Stimulated activated CD4-positive, alpha-beta T cell treated with anti-CD3 and anti-CD28 coated beads, Interleukin-1b, Interleukin-23, amount 100 ng/mL, for 48 hours (primary cell): ENCODE measurements at places on chromosomes 13 and 19.

- no peak for DNase-seq
Measured at GRCh38 chr13:39232401-39232980, 194.2 kb downstream of the NHLRC3 start.

- DNase-seq: no peak
Measured at GRCh38 chr19:35717665-35718344, at the start of gene KMT2B. TSS of gene KMT2B (plus strand) at chr19:35718003. CDS start at chr19:35718019, 16 bp downstream.

DNA sequence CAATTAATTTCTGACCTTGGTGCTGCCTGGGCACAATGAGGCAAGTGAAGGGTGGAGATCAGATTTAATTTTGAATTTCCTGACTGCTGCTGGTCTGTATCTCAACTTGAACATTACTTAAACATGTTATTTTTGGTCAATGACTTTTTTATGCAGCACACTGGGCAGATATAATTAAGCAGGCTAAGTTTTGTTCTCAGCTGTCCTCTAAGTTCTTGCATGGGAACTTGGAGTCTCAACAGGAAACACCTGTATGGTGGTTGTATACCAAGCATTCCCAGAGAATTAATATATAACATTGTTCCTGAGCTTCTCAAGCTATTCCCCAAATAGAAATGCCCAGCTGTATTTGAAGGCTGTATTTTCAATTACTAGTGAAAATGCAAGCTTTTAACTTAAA lies 113.5 kb upstream of the EDNRB start:
- DNase-seq: no peak

GRCh38 chr19:52219611-52220010 lies 29.8 kb downstream of the PPP2R1A start:
- no peak for DNase-seq

GRCh38 chr19:18453269-18454024 lies 15.5 kb upstream of the ISYNA1 start:
- DNase-seq: no peak

GRCh38 chr19:21848706-21849105 lies 12.7 kb upstream of the ZNF43 start:
- no peak for DNase-seq

DNA sequence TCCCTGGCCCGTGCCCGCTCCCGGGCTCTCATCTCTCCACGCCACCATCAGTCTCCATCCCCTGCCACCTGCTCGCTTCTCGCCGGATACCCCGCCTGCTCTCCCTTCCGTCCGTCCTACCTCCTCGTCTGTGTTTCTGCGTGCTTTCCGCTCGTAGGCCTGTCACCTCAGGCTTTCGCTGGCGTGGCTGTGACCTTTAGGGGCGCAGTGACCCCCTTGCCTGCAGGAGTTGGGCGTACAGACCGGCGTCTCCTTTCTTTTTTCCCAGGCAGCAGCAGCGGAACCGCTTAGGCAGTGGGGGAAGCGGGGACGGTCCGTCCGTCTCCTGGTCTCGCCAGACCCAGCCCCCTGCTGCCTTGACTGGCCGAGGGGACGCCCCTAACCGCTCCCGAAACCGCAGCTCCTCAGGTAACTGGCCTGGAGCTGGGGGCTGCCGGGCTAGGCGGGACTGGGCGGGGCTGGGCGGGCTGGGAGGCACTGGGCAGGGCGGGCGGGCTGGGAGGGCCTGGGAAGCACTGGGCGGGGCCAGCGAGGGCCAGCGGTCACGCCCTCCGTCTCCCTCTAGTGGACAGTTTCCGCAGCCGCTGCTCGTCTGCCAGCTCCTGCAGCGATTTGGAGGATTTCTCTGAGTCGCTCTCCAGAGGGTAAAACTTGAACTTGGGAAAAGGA lies 6.3 kb downstream of the PGLYRP1 start:
- DNase-seq: peak; percentile 77

GRCh38 chr19:813219-814151 lies 8.3 kb downstream of the PLPPR3 start:
- DNase-seq: no peak

- no peak for DNase-seq
Measured at GRCh38 chr19:31168106-31168625, 181.1 kb downstream of the TSHZ3 start.

DNA sequence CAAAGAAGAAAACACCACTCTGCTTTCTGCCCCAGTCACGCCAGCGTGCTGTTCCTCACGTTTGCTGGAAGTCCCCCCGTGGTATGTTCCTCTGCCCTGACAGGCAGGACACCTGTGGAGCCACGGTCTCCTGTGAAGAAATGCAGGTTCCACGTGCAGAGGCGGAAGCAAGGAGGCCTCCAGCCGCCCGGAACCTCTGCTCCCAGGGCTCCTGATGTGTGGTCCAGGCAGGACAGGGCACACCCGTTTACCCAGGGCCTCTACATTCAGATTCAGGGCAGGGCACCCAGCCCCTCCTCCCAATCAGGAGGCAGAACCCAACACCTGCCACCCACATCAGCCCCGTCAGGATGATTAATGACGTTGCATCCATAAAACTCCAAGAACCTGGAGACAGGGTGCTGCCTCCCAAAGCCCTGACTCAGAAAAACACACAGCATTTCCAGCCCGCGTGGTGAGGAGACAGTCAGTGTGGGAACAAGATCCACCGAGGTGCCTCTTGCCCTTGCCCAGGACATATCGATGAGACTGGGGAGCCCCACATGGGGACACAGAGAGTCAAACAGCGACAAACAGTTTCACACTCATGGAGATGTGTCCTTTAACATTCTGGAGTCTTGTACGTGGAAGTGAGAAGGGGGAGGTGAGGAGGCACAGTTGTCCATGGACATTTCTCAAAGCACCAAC lies 76.2 kb downstream of the COL4A1 start:
- DNase-seq: no peak
